ENCODE measurements at places on chromosomes 3 and 15.

GRCh38 chr3:177483182-177483967 is 286.1 kb upstream of the TBL1XR1 start:
- H3K27me3 ChIP-seq, result no peaks in the 10 kb centered on the region
- no peak for DNase-seq
- no peak overlapping the region for H3K27ac ChIP-seq
- H3K4me3 ChIP-seq, result no peak overlapping the region

DNA sequence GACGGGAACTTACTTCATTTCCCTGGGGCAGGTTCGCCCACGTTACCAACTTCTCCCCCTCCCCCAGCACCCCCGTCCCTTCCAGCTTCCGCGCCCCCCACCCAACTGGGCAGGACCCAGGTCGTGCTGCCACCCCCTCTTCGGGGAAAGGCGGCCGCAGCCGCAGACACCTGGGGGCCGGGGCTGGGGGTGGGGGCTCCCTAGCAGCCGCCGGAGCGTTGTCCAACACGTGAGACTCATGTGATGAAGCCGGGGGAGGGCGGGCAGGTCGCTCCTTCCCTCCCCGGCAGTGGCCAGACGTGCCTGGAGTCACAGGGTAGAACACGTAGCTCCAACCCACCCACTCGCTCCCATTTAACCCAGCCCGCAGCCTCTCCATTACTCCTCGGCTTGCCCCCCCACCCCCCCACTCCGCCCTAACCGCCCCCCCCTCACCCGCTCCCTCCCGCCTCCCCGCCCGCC is 240 bp upstream of the BHLHE40 start:
- peak overlapping the region; percentile 95 for H3K27ac ChIP-seq
- peaks cover 1% of the 10 kb centered on the region for H3K27me3 ChIP-seq
- H3K36me3 ChIP-seq, result peaks cover 6% of the 10 kb centered on the region

GRCh38 chr3:149975919-149976318 is 5.2 kb upstream of the PFN2 start:
- no peaks in the 10 kb centered on the region for H3K36me3 ChIP-seq
- no peaks in the 10 kb centered on the region for H3K27me3 ChIP-seq
- no peak overlapping the region for H3K4me3 ChIP-seq
- no peak for DNase-seq
- peaks cover 38% of the 10 kb centered on the region for H3K4me1 ChIP-seq
- H3K27ac ChIP-seq, result no peak overlapping the region

GRCh38 chr3:106510206-106510605 is 641.4 kb upstream of the CBLB start:
- no peak overlapping the region for H3K27ac ChIP-seq
- DNase-seq, result no peak
- H3K4me3 ChIP-seq, result no peak overlapping the region
- H3K36me3 ChIP-seq, result peaks cover 3% of the 10 kb centered on the region
- H3K4me1 ChIP-seq, result peaks cover 4% of the 10 kb centered on the region
- H3K27me3 ChIP-seq, result no peaks in the 10 kb centered on the region

- no peak overlapping the region for H3K27ac ChIP-seq
- H3K36me3 ChIP-seq, result no peaks in the 10 kb centered on the region
- H3K27me3 ChIP-seq, result peaks cover 28% of the 10 kb centered on the region
- DNase-seq, result no peak
- no peak overlapping the region for H3K4me3 ChIP-seq
These were observed 9.6 kb downstream of the KBTBD13 start for GRCh38 chr15:65085990-65086679.

GRCh38 chr15:40048926-40049475 is 10.0 kb upstream of the SRP14 start:
- no peak overlapping the region for H3K4me3 ChIP-seq
- peak overlapping the region; percentile 68 for H3K27ac ChIP-seq
- no peak for DNase-seq
- peaks cover 55% of the 10 kb centered on the region for H3K4me1 ChIP-seq
- no peaks in the 10 kb centered on the region for H3K36me3 ChIP-seq

GRCh38 chr3:84100861-84101260 is 857.9 kb upstream of the CADM2 start:
- no peak overlapping the region for H3K27ac ChIP-seq
- no peaks in the 10 kb centered on the region for H3K27me3 ChIP-seq
- DNase-seq, result no peak
- H3K36me3 ChIP-seq, result no peaks in the 10 kb centered on the region

DNA sequence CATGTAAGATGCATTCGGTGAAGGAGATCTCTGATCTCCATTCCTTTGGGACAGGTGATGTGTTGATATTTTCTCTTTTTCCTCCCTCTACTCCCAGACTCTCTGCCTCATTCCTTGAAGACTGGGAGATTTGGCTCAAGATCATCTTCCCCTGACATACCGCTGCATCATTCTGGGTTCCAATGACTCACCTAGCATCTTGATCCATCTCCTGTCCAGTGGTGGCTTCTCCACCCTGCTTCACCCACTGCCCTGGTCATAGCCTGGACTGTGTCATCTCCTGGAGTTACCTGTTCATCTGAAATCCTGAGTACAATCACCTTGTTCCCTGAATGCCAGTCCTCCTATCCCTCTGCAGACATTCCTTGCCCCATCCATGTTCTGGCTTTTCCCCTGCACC is 57.4 kb upstream of the TRAK1 start:
- no peak overlapping the region for H3K4me3 ChIP-seq
- peaks cover 39% of the 10 kb centered on the region for H3K4me1 ChIP-seq
- DNase-seq, result no peak
- peak overlapping the region; percentile 92 for H3K27ac ChIP-seq
- no peaks in the 10 kb centered on the region for H3K27me3 ChIP-seq

GRCh38 chr15:59180945-59181600 is 25.6 kb upstream of the LDHAL6B start:
- no peaks in the 10 kb centered on the region for H3K4me1 ChIP-seq
- no peaks in the 10 kb centered on the region for H3K27me3 ChIP-seq
- peaks cover 49% of the 10 kb centered on the region for H3K36me3 ChIP-seq
- H3K27ac ChIP-seq, result no peak overlapping the region
- no peak for DNase-seq

DNA sequence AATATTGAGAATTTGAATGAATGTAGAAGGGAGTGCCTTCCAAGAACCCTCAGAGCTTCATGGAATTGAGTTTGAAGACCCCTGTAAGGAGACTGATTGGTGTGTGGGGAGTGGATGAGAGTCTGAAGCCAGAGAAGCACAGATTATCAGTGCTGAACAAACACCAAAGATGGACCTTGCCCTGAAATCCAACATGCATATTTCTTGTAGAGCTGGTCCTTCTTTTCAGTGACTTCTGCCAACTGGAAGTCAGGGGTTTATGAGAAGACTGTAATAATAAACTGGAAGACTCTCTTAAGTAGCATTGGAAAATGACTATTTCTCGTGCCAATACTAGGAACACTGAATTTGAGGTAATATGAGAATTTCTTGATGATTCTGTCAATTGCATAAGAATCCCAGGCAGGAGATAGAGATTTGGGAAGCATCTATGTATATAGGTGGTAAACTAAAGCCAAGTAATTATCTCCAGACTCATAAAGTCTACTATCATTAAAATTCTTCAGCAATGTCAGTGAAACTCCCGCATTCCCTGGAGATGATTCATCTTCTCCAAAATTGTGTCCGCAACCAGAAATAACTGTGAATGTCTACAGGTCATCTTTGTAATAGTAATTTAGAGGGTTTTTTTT is 213.8 kb downstream of the IL5RA start:
- H3K27me3 ChIP-seq, result no peaks in the 10 kb centered on the region
- H3K4me1 ChIP-seq, result peaks cover 4% of the 10 kb centered on the region
- no peak overlapping the region for H3K4me3 ChIP-seq
- peaks cover 3% of the 10 kb centered on the region for H3K36me3 ChIP-seq

DNA sequence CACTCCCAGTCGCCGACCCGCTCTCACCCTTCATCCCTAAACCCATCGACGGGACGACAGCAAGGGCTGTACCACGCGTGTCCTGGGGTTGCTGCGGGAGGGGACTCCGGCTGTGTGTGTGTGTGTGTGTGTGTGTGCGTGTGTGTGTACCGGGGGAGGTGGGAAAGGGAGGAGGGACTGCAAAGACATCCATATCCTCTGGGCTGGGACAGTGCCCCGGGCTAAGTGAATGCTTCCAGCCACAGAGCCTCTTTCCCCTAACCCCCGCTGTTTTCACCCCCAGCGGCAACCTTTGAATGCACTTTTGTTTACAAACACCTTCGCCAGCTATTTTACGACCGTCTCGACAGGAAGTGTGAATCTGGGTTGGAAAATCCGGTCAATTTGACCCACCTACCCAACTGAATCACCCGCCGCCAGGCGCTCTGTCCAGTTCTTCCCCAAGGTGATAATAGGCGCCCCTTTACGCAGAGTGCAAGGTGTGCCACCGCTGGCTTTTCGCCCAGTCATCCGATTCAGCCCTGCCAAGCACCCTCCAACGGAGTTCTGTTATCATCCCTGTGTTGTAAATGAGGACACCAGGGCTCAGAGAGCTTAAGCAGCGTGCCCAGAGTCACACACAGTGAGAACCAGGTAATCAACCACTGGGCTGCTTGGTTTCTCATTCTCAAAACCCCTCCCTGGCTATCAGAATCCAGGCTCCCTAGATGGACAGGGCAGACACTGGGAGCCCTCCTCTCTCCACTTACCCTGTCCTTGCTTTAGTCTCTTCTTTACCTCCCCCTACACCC is 739 bp upstream of the AMOTL2 start:
- DNase-seq, result peak; percentile 33
- H3K36me3 ChIP-seq, result peaks cover 9% of the 10 kb centered on the region
- H3K4me1 ChIP-seq, result peaks cover 57% of the 10 kb centered on the region
- no peaks in the 10 kb centered on the region for H3K27me3 ChIP-seq

Data from mesothelial cell of epicardium (in vitro differentiated cells).